ENCODE measurements at places on chromosomes 6 and 20.

- DNase-seq = no peak
These were observed 139.8 kb upstream of the TNFAIP3 start for GRCh38 chr6:137727216-137727765.

DNA sequence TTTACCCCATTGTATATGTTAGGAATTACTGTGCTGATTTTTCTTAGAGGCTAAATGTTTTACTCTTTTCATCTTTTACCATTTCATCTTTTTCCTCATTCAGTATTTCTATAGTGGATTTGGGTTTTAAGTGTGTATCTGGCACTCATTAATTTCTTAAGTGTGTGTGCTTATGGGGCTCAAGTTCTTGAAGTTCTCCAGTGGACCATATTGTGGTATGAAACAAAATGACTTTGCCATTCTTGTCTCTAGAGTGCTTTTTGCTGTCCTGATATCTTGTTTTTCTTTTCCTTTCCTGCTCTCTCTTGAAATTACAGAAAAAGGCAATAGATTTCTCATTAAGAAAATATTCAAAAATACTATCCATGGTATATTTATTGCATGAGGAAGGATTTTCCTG, 123.1 kb downstream of the ARID1B start:
- DNase-seq = no peak

DNA sequence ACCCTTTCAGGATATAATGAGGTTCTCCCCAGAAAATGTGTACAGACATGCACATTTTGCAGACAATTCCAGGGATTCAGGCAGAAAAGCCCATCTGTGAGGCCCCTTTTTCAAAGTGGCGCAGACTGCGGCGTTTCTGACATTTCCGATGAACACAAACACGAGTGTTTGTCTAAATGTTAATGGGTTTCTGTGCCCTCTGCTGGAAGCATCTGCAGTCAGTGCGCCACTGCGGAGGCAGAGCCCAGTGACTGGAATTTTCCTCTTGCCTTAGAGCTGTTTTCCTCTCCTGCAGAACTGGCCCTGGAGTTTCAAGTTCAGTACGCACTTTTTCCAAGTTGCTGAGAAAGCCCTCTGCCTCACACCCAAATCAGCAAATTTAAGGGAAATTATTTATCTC, 15.3 kb downstream of the ANKRD60 start:
- DNase-seq = peak; percentile 49

DNA sequence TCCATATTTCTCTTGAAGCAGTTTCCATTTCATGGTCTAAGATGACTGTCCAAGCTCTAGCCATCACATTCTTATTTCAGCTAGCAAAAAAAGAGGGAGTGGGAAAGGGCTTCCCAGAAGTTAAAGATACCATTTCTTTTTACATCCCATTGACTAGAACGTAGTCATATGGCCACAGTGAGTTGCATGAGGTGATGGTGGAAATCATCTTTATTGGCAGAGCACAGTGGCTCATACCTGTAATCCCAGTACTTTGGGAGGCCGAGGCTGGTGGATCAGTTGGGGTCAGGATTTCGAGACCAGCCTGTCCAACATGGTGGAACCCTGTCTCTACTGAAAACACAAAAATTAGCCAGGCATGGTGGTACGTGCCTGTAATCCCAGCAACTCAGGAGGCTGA, 99.6 kb downstream of the ISM1 start:
- no peak for DNase-seq

GRCh38 chr6:117007659-117008058, 130.6 kb downstream of the RFX6 start:
- no peak for DNase-seq

DNA sequence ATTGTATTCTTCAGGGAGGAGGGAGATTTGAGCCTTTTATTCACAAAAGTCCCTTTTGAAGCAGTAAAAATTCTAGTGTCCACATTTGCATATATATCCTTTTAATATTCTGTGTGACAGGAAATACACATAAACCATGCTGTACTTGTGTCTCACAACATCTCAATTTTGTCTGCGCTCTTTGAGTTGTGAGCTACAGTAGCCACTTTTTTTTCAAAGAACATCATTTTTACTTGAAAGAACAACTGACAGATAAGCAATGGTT, 21.3 kb downstream of the LMBRD1 start:
- DNase-seq = no peak

GRCh38 chr6:148677594-148678476, 69.0 kb upstream of the UST start:
- no peak for DNase-seq
